ENCODE measurements at places on chromosomes 2 and 18. TPM values are rescaled to one million over a fixed set of nuclear protein-coding genes. Genes with fewer than 3 reads are reported as not detected.

GRCh38 chr2:215598376-215598975 is 162.6 kb upstream of the FN1 start:
- H3K36me3 ChIP-seq, result no peaks in the 10 kb centered on the region
- no peak overlapping the region for H3K27ac ChIP-seq
- H3K27me3 ChIP-seq, result no peaks in the 10 kb centered on the region
- H3K4me3 ChIP-seq, result no peak overlapping the region
- H3K4me1 ChIP-seq, result peaks cover 3% of the 10 kb centered on the region
- DNase-seq, result no peak

- H3K27ac ChIP-seq, result no peak overlapping the region
- H3K36me3 ChIP-seq, result no peaks in the 10 kb centered on the region
- peak; percentile 17 for DNase-seq
- no peak overlapping the region for H3K4me3 ChIP-seq
- no peaks in the 10 kb centered on the region for H3K27me3 ChIP-seq
Measured at GRCh38 chr2:9914384-9915065, 37.0 kb upstream of the GRHL1 start.

DNA sequence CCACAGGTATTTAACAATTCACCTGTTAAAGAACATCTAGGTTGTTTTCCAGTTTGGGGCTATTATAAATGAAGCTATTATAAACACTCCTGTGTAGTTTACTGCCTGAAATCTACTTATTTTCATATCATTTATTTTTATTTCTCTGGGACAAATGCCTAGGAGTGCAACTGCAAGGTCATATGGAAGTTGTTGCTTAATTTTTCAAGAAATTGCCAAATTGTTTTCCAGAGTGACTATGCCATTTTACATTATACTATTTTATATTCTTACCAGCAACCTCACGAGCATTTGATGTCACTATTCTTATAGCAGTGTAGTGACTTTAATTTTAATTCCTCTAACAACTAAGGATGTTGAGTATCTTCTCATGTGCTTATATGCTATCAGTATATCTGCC is 298.4 kb downstream of the EXOC6B start:
- no peaks in the 10 kb centered on the region for H3K36me3 ChIP-seq
- H3K4me3 ChIP-seq, result no peak overlapping the region
- no peaks in the 10 kb centered on the region for H3K27me3 ChIP-seq
- H3K27ac ChIP-seq, result no peak overlapping the region
- no peak for DNase-seq

GRCh38 chr18:58544616-58545337 is 84.1 kb downstream of the ALPK2 start:
- peaks cover 56% of the 10 kb centered on the region for H3K4me1 ChIP-seq
- no peaks in the 10 kb centered on the region for H3K27me3 ChIP-seq
- no peaks in the 10 kb centered on the region for H3K36me3 ChIP-seq
- H3K4me3 ChIP-seq, result no peak overlapping the region

DNA sequence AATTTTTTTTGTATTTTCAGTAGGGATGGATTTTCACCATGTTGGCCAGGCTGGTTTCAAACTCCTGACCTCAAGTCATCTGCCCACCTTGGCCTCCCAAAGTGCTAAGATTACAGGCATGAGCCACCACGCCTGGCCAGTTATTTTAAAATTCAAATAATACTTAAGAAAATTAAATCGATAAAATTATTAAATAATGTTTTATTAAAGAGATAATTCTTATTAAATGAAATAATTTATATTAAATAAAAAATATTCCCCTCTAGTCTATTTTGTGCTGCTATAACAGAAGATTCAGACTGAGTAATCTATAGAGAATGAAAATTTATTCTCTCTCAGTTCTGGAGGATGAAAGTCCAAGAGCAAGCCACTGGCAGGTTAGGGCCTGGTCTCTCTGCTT is 61.2 kb downstream of the PDK1 start:
- H3K27ac ChIP-seq, result no peak overlapping the region
- H3K36me3 ChIP-seq, result no peaks in the 10 kb centered on the region
- no peaks in the 10 kb centered on the region for H3K4me1 ChIP-seq

DNA sequence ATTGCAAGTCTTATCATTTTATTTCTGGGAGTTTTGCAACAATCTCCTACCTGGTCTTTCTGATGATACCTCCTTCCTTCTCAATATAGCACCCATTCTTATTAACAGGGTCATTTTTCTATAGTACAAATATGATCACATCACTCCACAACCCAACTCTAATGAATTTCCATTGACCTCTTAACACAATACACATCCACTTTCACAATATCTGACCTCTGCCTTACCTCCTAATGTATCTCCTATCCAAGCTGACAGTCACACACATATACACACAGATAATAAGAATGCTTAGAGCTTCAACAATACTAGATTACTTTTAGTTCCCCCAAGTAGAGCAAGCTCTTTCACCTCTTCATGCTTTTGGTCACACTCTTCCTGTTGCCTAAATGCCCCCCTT is 40.9 kb downstream of the EVA1A start:
- no peaks in the 10 kb centered on the region for H3K4me1 ChIP-seq
- H3K27ac ChIP-seq, result no peak overlapping the region
- no peaks in the 10 kb centered on the region for H3K36me3 ChIP-seq
- H3K27me3 ChIP-seq, result no peaks in the 10 kb centered on the region
- H3K4me3 ChIP-seq, result no peak overlapping the region
- no peak for DNase-seq

GRCh38 chr2:203718087-203718486 is 11.6 kb downstream of the CD28 start:
- H3K36me3 ChIP-seq, result no peaks in the 10 kb centered on the region
- H3K27ac ChIP-seq, result no peak overlapping the region
- DNase-seq, result peak; percentile 41
- H3K4me1 ChIP-seq, result no peaks in the 10 kb centered on the region

DNA sequence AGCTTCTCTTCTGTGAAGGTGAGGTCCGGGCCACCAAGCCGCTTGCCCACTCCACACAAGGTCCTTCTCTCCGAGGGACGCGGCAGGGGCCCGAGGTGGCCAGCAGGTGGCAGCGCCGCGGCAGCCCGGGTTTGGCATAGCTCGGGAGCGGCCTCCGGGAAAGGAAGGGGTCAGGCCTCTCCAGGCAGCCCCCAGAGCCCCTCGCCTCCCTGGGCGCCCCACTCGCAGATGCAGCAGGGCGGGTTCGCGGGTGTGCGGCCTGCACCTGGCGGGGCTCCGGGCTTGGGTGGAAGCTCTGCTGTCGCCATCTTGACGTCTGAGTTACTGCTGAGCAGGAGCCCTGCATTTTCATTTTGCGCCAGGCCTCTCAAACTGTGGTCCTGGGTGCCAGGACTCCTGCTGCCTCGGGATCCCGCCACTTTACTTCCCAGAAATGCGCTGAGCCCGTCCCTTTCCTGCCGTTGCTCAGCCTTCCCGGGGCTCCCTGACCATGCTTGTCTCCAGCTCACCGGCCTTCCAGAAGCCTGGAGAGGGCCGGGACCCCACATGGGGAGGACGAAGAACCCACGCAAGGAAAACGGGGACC is 18.6 kb upstream of the NCL start:
- no peaks in the 10 kb centered on the region for H3K27me3 ChIP-seq
- DNase-seq, result peak; percentile 78
- peak overlapping the region; percentile 83 for H3K27ac ChIP-seq
- H3K4me3 ChIP-seq, result peak overlapping the region; percentile 29
- peaks cover 6% of the 10 kb centered on the region for H3K4me1 ChIP-seq

- no peaks in the 10 kb centered on the region for H3K36me3 ChIP-seq
- no peak overlapping the region for H3K4me3 ChIP-seq
- H3K4me1 ChIP-seq, result no peaks in the 10 kb centered on the region
- H3K27me3 ChIP-seq, result no peaks in the 10 kb centered on the region
- H3K27ac ChIP-seq, result no peak overlapping the region
Measured at GRCh38 chr2:157058161-157058560, 199.3 kb upstream of the GALNT5 start.

GRCh38 chr2:207720517-207721187 is 9.2 kb downstream of the CCNYL1 start:
- H3K36me3 ChIP-seq, result no peaks in the 10 kb centered on the region
- no peak overlapping the region for H3K27ac ChIP-seq
- DNase-seq, result no peak

- no peaks in the 10 kb centered on the region for H3K4me1 ChIP-seq
- H3K36me3 ChIP-seq, result no peaks in the 10 kb centered on the region
- no peak for DNase-seq
- no peak overlapping the region for H3K4me3 ChIP-seq
Measured at GRCh38 chr18:44903327-44903726, 222.6 kb downstream of the SETBP1 start.

DNA sequence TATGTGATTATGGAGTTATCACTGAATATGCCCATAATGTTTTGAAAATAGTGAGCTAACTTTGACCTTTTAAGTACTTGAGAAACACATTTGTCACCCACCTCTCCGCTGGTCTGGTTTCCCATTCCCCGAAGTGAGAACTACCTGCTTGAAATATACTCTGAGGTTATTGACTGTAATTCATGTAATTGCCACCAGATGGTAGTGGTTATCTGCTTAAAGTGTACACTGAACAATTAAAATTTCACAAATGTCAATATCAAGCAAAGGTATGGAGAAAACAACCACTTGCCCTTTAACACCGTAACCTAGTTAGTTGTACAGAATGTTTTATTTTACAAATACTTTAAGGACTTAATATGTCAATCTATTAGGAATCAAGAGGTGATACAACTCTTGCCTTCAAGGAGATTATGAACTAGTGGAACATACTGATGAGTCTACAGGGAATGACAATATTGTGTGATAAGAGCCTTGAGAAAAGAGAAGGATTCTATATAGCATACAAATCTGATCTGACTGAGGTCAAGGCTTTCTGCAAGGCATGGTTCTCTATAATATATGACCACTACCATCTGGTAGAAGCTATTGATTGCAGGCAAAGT is 316.8 kb upstream of the KCNH7 start:
- H3K36me3 ChIP-seq, result no peaks in the 10 kb centered on the region
- DNase-seq, result no peak
- H3K27ac ChIP-seq, result no peak overlapping the region

DNA sequence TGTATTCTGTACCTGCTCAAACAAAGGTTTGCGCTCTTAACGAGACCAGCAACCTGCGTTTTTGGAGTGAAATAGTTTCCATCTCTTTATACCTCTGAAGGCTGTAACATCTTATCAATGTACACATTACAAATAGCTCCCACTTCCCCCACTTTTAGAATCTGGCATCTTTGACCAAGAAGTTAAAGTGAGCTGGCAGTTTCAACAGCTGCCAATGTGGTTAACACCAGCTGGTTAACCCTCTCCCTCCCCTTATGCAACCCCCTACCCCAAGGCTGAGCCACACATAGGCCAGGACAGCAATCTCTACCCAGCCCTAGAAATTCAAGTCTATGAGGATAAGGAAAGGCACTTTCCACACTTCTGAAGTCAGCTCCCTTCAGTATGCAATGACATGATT is 2.2 kb upstream of the SERTAD2 start:
- no peak for DNase-seq
- no peaks in the 10 kb centered on the region for H3K27me3 ChIP-seq
- peaks cover 27% of the 10 kb centered on the region for H3K4me1 ChIP-seq
- H3K4me3 ChIP-seq, result no peak overlapping the region

DNA sequence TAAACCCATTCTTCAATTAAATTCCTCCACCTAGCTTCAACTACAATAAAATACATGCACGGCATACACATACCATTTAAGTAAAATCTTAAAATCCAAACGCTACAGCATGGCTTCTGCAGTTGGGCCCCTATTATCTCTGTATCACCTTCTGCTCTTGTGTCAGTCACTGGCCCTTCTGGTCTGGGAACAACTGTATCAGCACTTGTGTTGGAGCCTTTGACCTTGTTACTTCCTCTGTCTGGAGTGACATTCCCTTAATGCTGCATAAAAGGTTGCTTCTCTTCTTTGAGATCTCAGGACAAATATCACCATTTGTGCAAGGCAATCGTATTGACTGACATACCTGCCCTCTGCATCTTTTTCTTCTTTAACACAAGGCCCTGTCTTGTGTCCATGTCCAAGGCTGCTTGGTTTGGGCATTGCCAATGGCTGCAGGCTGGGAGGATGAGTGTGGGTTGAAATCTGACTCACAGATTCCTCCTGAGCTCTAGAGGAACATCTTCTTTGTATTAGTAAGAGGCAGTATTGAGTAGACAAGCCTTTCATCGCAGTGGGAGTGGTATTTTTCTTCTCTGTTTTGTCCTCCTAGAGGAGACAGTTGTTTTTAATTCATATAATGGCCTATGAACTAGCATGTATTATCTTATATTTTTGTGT is 267.8 kb upstream of the TRIB2 start:
- DNase-seq, result no peak
- no peak overlapping the region for H3K27ac ChIP-seq
- H3K4me3 ChIP-seq, result no peak overlapping the region
- no peaks in the 10 kb centered on the region for H3K36me3 ChIP-seq
- no peaks in the 10 kb centered on the region for H3K4me1 ChIP-seq

GRCh38 chr2:207328944-207329386 is 163.2 kb upstream of the KLF7 start:
- DNase-seq, result no peak
- H3K36me3 ChIP-seq, result no peaks in the 10 kb centered on the region
- H3K27me3 ChIP-seq, result no peaks in the 10 kb centered on the region
- H3K27ac ChIP-seq, result no peak overlapping the region

GRCh38 chr2:109695290-109695689 is 81.1 kb downstream of the SOWAHC start:
- no peak for DNase-seq
- H3K4me1 ChIP-seq, result peaks cover 85% of the 10 kb centered on the region
- no peaks in the 10 kb centered on the region for H3K27me3 ChIP-seq
- no peaks in the 10 kb centered on the region for H3K36me3 ChIP-seq
- H3K27ac ChIP-seq, result peak overlapping the region; percentile 95

DNA sequence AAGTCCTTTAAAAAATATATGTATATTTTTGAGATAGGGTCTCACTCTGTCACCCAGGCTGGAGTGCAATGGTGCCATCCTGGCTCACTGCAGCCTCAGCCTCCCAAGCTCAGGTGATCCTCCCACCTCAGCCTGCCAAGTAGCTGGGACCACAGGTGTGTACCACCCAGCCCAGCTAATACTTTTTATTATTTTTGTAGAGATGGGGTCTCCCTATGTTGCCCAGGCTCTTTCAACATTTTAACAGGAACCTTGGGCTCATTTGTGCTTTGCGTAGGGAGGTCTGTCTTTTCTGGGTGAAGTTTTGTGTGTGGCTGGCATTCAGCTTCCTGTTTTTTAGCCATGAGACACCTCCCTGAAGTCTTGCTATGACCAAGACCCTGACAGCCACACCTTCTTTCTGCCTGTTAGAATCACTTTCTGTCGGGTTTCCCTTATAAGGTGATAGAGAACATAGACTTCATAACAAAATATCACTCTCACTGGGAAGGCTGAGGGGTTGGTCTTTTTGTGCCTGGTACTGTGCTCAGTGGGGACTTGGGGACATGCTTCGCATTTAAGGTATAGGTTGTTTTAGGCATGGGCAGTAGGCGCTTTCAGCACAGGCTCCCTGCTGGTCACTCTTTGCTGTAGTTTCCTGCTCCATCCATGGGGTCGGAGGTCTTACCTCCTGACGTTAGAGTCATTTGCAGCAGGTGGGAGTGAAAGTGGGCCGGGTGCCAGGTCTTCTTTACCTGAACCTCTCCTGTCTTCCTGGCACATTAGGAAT is 3.4 kb downstream of the RAB31 start:
- DNase-seq, result no peak
- H3K36me3 ChIP-seq, result no peaks in the 10 kb centered on the region
- H3K27me3 ChIP-seq, result peaks cover 38% of the 10 kb centered on the region

GRCh38 chr2:67797801-67798540 is 264.8 kb downstream of the C1D start:
- no peaks in the 10 kb centered on the region for H3K27me3 ChIP-seq

HNMT gene
- 45.0 TPM for total RNA-seq

TMEM247 gene
- not detected for total RNA-seq

TTC39C gene
- total RNA-seq, result 18.4 TPM

DNER gene
- total RNA-seq, result 4.9 TPM

CD8A gene
- 0.60 TPM for total RNA-seq

CHRNG gene
- total RNA-seq, result not detected
